ENCODE measurements at places on chromosomes 6 and 20.

DNA sequence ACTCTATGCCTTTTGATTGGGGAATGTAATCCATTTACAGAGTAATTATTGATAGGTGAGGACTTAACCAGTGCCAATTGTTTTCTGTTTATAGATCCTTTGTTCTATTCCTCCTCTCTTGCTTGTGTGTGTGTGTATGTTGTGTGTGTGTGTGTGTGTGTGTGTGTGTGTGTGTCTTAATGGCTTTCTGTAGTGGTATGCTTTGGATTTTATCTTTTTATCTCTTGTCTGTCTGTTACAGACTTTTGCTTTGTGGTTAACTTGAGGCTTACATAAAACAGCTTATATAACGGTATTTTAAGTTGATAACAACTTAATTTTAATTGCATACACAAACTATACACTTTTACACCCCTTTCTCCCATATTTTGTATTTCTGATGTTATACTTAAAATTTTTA is 54.7 kb downstream of the CDC5L start:
- no peaks in the 10 kb centered on the region for H3K4me1 ChIP-seq
- no peak overlapping the region for H3K4me3 ChIP-seq
- no peaks in the 10 kb centered on the region for H3K27me3 ChIP-seq

GRCh38 chr6:90149280-90149679 is 147.4 kb downstream of the BACH2 start:
- no peak overlapping the region for H3K4me3 ChIP-seq
- H3K27me3 ChIP-seq, result no peaks in the 10 kb centered on the region
- no peak for DNase-seq

GRCh38 chr6:37057678-37058077 is 52.2 kb downstream of the FGD2 start:
- peaks cover 20% of the 10 kb centered on the region for H3K4me1 ChIP-seq
- H3K36me3 ChIP-seq, result no peaks in the 10 kb centered on the region
- H3K4me3 ChIP-seq, result no peak overlapping the region
- no peak overlapping the region for H3K27ac ChIP-seq
- no peaks in the 10 kb centered on the region for H3K27me3 ChIP-seq

DNA sequence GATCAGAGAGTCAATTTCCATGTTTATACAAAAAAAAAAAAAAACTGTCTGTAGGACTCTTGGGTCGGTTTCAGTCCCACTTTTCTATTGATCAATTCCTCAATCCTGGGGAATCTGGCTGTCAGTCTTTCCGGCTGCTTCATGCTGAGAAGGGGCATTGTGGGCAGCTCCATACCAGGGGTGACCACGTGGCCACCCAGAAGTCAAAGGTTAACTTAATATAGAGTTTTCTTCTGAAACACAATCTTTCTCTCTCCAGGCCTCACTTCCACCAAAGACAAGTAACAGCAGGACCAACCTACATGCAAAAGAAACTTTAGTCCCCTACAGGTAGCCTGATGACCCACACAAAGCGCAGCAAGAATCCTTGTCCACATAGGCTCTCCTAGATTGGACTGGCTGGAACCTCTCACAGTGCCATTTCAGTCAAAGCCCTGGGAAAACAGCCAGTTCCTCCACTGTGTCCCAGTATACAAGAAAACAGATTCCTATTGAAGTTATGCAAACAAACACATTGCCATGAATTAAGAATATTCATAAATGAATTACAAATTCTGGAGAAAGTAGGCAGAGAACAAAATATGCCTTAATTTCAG is 18.5 kb upstream of the SERPINB9 start:
- H3K36me3 ChIP-seq, result no peaks in the 10 kb centered on the region
- H3K27me3 ChIP-seq, result no peaks in the 10 kb centered on the region
- peak; percentile 25 for DNase-seq
- H3K4me3 ChIP-seq, result no peak overlapping the region

DNA sequence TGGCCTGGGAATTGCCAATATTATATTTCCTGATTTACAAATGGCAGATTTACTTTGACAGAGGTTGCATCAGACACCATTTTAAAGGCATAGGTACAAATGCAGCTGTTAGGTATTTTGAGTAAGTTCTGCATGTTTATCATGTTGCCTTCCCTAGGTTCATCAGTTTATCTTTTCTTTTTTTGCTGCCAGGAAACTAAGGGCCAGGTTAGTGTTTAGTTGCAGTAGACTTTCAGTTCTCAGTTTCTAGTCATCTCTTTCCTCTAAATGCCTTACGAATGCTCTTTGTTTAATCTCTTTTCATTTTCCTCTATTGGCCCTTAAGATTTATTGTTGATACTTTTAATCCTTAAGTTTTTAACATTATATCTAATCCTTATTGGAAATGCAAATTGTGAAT is 129.9 kb downstream of the SMAP1 start:
- H3K4me3 ChIP-seq, result no peak overlapping the region
- no peaks in the 10 kb centered on the region for H3K27me3 ChIP-seq
- no peak overlapping the region for H3K27ac ChIP-seq
- no peaks in the 10 kb centered on the region for H3K36me3 ChIP-seq
- no peak for DNase-seq
